Ovary (tissue), 10 donors: ENCODE measurements at places on chromosomes 3 and 15. TPM values are rescaled to one million over a fixed set of nuclear protein-coding genes. Genes with fewer than 3 reads are reported as not detected.

Gene CPNE4
- not detected for total RNA-seq

- H3K4me3 ChIP-seq: no peak overlapping the region
- H3K27ac ChIP-seq: no peak overlapping the region
- H3K4me1 ChIP-seq: no peaks in the 10 kb centered on the region
- DNase-seq: no peak
- no peaks in the 10 kb centered on the region for H3K36me3 ChIP-seq
These were observed 88.4 kb upstream of the RASGRP1 start for GRCh38 chr15:38652998-38653397.

DNA sequence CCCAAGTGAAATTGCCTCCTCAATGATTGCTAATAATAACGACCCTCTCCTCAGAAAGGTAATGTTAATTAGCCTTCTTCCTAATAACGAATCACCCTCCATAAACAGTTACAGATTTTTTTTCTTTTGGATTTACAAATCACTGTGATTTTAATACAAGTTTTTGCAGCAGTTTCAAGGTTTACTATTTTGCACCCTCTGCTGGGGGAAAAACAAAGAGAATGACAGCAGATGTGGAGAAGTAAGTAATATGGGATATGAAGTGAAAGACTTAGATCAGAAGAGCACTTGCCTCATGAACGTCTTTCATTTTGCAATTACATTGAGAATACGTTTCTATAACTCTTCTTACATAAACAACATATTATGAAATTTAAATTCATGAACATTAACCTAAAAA, 16.1 kb upstream of the CNTN3 start:
- DNase-seq: no peak
- H3K27me3 ChIP-seq: no peaks in the 10 kb centered on the region
- H3K36me3 ChIP-seq: no peaks in the 10 kb centered on the region
- H3K4me1 ChIP-seq: no peaks in the 10 kb centered on the region
- no peak overlapping the region for H3K4me3 ChIP-seq

GRCh38 chr3:27677565-27677964, 44.6 kb downstream of the EOMES start:
- no peaks in the 10 kb centered on the region for H3K27me3 ChIP-seq
- peaks cover 11% of the 10 kb centered on the region for H3K4me1 ChIP-seq
- H3K36me3 ChIP-seq: no peaks in the 10 kb centered on the region

GRCh38 chr3:113606539-113607218, 74.3 kb downstream of the SIDT1 start:
- H3K4me1 ChIP-seq: no peaks in the 10 kb centered on the region
- H3K4me3 ChIP-seq: no peak overlapping the region
- H3K36me3 ChIP-seq: no peaks in the 10 kb centered on the region
- no peaks in the 10 kb centered on the region for H3K27me3 ChIP-seq

DNA sequence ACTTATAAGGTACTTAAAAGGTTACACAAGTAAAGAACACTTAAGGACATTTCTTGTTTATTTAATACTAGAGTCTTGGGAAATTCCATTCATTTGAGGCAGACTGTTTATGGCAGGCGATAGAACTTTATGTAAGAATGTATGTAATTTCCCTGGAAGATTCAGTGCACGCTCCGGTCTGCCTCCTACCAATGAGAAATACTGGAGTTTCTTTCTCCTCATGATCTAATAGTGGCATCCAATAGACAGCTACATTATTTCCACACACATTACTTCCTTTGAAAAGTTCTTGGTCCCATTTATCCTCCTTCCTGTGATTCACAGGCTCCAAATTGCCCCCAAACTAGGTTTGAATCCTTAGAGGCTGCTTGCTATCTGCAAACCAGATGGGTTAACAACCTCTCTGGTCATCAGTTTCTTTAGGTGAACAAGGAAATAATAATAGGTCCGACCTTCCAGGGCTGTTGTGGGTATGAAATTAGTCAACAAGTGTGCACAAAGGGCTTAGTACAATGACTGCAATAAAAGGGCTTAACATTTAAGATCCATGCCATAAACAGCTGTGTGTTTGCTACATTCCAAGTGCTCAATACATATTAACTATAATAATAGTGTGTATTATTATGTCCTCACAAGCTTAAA, 30.7 kb downstream of the EIF4E3 start:
- no peak for DNase-seq
- H3K4me1 ChIP-seq: peaks cover 13% of the 10 kb centered on the region
- H3K36me3 ChIP-seq: no peaks in the 10 kb centered on the region
- H3K4me3 ChIP-seq: no peak overlapping the region

DNA sequence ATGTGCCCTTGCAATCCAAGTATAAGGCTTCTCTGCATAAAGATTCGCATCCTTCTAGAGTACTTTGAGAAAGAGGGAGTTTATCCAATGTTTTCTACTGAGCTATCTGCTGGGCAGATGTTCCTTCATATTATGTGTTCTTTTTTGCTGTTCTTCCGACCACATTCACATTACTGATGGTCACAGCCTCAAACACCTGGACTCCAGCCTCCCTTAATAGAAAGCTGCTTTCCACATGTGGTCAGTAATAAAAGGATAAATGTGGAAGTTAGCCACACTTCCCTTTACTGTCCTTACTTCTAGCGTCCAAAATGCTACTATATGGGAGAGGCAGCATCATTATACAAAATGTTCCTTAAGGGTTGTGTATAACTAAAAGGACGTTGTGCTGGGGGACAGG, 116.9 kb downstream of the CD47 start:
- H3K4me1 ChIP-seq: no peaks in the 10 kb centered on the region
- DNase-seq: no peak

- peak; percentile 46 for DNase-seq
- no peak overlapping the region for H3K4me3 ChIP-seq
- no peaks in the 10 kb centered on the region for H3K4me1 ChIP-seq
- no peaks in the 10 kb centered on the region for H3K27me3 ChIP-seq
These were observed 91.4 kb downstream of the NFKBIZ start for GRCh38 chr3:101940521-101941317.

Gene ZNF385D
- 0.33 TPM for total RNA-seq

Gene GOLGA6D
- total RNA-seq: 0.10 TPM

Gene ZCWPW2
- total RNA-seq: 2.1 TPM

Gene RPL35A
- total RNA-seq: 2,172 TPM

- H3K4me3 ChIP-seq: no peak overlapping the region
- DNase-seq: no peak
These were observed 82.0 kb downstream of the GMNC start for GRCh38 chr3:190780524-190780923.

- no peaks in the 10 kb centered on the region for H3K27me3 ChIP-seq
- no peak overlapping the region for H3K27ac ChIP-seq
- no peak for DNase-seq
- peaks cover 1% of the 10 kb centered on the region for H3K4me1 ChIP-seq
- H3K4me3 ChIP-seq: no peak overlapping the region
These were observed 196.4 kb downstream of the UACA start for GRCh38 chr15:70566989-70567388.

Gene TRPM1
- not detected for total RNA-seq

DNA sequence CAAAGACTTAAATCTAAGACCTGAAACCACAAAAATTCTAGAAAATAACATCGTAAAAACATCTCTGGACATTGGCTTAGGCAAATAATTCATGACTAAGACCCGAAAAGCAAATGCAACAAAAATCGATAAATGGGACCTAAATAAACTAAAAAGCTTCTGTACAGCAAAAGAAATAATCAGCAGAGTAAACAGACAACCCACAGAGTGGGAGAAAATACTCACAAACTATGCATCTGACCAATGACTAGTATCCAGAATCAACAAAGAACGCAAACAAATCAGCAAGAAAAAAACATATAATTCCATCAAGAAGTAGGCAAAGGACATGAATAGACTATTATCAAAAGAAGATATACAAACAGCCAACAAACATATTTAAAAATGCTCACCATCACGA, 749.4 kb downstream of the PLOD2 start:
- no peak overlapping the region for H3K27ac ChIP-seq
- H3K36me3 ChIP-seq: no peaks in the 10 kb centered on the region
- no peak for DNase-seq
- no peak overlapping the region for H3K4me3 ChIP-seq
- H3K4me1 ChIP-seq: no peaks in the 10 kb centered on the region

- H3K27me3 ChIP-seq: no peaks in the 10 kb centered on the region
- peak overlapping the region; percentile 54 for H3K27ac ChIP-seq
- DNase-seq: peak; percentile 63
- peak overlapping the region; percentile 52 for H3K4me3 ChIP-seq
- peaks cover 13% of the 10 kb centered on the region for H3K4me1 ChIP-seq
These were observed 1.1 kb downstream of the HES1 start for GRCh38 chr3:194137008-194137505.

DNA sequence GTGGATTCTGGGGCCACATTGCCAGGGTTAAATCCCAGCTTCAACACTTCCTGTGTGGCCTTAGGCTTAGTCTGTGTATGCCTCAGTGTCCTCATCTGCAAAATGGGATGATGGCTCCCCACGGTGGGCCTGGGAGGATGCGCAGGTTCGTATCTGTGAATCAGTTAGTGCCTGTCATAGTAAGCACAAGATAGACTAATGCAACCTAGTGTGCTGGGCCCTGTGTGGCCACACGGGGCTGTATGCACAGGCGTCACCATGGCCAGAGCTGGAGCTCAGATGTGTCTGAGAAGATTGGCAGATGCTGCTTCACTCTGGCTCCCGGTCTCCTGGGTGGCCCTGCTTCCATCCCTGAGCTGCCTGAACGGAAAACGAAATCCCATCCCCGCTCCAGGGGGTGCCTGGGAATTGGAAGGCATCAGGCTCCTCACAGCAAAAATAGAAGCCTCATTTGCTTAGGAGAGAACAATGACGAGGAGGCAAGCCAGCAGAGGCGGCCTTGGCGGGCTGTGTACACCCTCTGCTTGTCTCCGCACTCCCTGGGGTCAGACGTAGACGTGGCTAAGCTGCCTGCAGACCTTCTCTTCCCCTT, 103.6 kb downstream of the APBA2 start:
- DNase-seq: no peak
- no peak overlapping the region for H3K4me3 ChIP-seq
- H3K27me3 ChIP-seq: no peaks in the 10 kb centered on the region
- peaks cover 9% of the 10 kb centered on the region for H3K4me1 ChIP-seq

GRCh38 chr3:94301366-94301765, 238.5 kb downstream of the NSUN3 start:
- no peak overlapping the region for H3K27ac ChIP-seq
- H3K27me3 ChIP-seq: no peaks in the 10 kb centered on the region
- no peak overlapping the region for H3K4me3 ChIP-seq
- DNase-seq: no peak

Gene PTPRG
- total RNA-seq: 33.8 TPM
